ENCODE measurements at places on chromosomes 5 and 9. TPM values are rescaled to one million over a fixed set of nuclear protein-coding genes. Genes with fewer than 3 reads are reported as not detected.

Gene SLC27A6
- 0.28 TPM for total RNA-seq

Gene ST6GALNAC4
- 21.2 TPM for total RNA-seq

Gene PDLIM4
- total RNA-seq = 53.3 TPM

Gene PCDHGA5
- 1.3 TPM for total RNA-seq

Gene SLC25A2
- total RNA-seq = 0.18 TPM

Gene RANBP3L
- not detected for total RNA-seq

Gene FCN2
- not detected for total RNA-seq

Gene PCDHB11
- 0.18 TPM for total RNA-seq

Gene PCDHGA12
- 9.1 TPM for total RNA-seq

Gene PKD2L2
- not detected for total RNA-seq

All from smooth muscle cell of bladder (primary cell).